Activated CD4-positive, alpha-beta T cell treated with anti-CD3 and anti-CD28 coated beads for 36 hours (primary cell): ENCODE measurements at places on chromosomes 5 and 9. TPM values are rescaled to one million over a fixed set of nuclear protein-coding genes. Genes with fewer than 3 reads are reported as not detected.
A peak's percentile ranks its signal among the peaks of the same experiment; 100 is the strongest.

The PAIP1 gene
- 51.7 TPM for total RNA-seq

The ARHGEF39 gene
- 19.1 TPM for total RNA-seq

The C8G gene
- total RNA-seq = 0.77 TPM

The TAS2R1 gene
- total RNA-seq = not detected

DNA sequence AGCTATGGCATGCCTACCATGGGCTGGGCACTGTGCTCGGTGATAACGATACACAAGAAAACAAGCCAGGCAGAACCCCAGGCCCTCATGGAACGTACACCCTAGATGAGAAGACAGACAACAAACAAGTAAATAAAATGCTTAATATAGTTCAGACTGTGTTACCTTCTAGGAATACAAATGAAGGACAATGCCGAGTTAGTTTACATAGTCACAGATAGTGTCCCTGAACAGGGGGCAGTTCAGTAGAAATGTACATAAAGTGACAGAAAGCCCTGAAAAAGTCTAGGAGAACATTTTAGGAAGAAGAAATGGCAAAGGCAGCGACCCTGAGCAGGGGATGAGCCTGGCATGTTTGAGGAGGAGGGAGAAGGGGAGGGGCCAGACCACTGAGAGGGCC, 21.7 kb downstream of the SLC22A5 start:
- no peak overlapping the region for H3K4me3 ChIP-seq
- no peaks in the 10 kb centered on the region for H3K36me3 ChIP-seq
- peaks cover 64% of the 10 kb centered on the region for H3K4me1 ChIP-seq
- peak overlapping the region; percentile 33 for H3K27ac ChIP-seq
- no peak for DNase-seq
- H3K27me3 ChIP-seq = no peaks in the 10 kb centered on the region

DNA sequence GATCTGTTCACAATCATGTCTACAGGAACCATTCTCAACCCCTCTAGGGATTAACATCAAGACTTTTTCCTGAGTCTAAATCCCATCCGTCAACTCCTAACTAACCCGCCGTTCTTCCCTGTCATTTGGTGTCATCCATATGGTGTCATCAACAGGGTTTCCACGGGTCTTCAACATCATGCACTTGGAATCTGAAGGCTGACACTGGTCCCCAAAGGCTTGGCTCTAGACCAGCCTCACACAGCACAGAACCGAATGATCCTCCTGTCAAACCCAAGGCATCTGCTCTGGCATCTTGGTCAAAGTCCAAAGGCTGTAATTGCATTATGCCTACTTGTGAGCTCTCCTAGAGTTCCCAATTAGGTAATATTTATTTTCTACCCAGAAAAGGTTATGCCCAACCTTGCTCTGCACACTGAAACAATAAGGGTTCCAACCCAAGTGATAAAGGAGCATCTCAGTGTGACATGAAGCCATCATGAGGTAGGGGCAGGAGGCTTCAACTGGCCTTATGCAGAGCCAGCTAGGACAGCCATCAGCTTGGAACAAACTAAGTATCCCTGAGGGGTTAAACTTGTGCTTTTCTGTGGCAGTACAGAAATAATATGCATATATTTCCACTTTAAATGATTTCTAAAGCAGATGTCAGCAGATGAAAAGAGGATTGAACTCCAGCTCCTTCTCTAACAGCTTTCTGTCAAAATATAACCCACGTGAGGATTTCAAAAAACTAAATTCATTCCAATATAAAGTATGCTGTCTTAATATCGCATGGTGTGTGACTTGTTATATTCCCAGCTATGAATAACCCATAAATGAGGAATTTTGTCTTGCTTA, 13.9 kb downstream of the ENC1 start:
- DNase-seq = no peak
- peaks cover 30% of the 10 kb centered on the region for H3K4me1 ChIP-seq
- no peaks in the 10 kb centered on the region for H3K36me3 ChIP-seq
- no peak overlapping the region for H3K27ac ChIP-seq

- no peaks in the 10 kb centered on the region for H3K36me3 ChIP-seq
- H3K27ac ChIP-seq = no peak overlapping the region
- no peak for DNase-seq
Observed at GRCh38 chr5:168976311-168976970, 324.5 kb downstream of the SLIT3 start.

GRCh38 chr9:72703574-72703973, 182.2 kb downstream of the TMC1 start:
- no peak overlapping the region for H3K27ac ChIP-seq
- H3K4me1 ChIP-seq = no peaks in the 10 kb centered on the region
- H3K27me3 ChIP-seq = peaks cover 2% of the 10 kb centered on the region

DNA sequence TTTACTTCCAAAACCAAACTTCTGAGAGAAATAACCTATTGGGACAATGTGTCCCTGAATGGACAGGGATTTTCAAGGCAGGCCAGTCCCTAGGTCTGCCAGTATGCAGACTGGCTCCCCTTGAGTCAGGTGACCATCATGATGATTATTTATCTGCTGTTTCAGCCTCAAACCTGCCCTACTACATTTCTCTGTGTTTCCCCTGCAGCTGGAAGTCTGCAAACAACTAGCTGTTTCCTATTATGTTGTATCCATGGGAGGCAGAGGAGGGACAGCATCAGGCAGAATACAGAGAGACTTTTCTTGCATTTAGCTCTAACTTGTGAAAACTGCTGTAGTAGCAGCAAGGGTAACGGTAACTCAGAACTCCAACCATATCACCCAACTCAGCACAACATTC, 36.2 kb upstream of the IFNK start:
- H3K27ac ChIP-seq = no peak overlapping the region
- no peaks in the 10 kb centered on the region for H3K27me3 ChIP-seq
- no peak overlapping the region for H3K4me3 ChIP-seq
- DNase-seq = no peak

- no peak overlapping the region for H3K4me3 ChIP-seq
- H3K27me3 ChIP-seq = peaks cover 10% of the 10 kb centered on the region
- no peaks in the 10 kb centered on the region for H3K36me3 ChIP-seq
- no peak overlapping the region for H3K27ac ChIP-seq
- DNase-seq = no peak
Observed at GRCh38 chr5:6544561-6544935, 88.3 kb downstream of the NSUN2 start.
